Fibroblast of skin of right biceps (primary cell): ENCODE measurements at places on chromosomes 7 and 10.
A peak's percentile ranks its signal among the peaks of the same experiment; 100 is the strongest.

GRCh38 chr10:120508393-120508792 is 51.4 kb downstream of the PLPP4 start:
- peak; percentile 72 for DNase-seq

GRCh38 chr7:44188480-44189225 is 586 bp downstream of the GCK start:
- DNase-seq = no peak

- DNase-seq = peak; percentile 64
Measured at GRCh38 chr7:133854739-133855138, 272.4 kb upstream of the LRGUK start.

GRCh38 chr7:105585850-105586500 is 4.7 kb upstream of the EFCAB10 start:
- no peak for DNase-seq

- peak; percentile 3 for DNase-seq
Measured at GRCh38 chr7:146053492-146053891, 63.1 kb upstream of the CNTNAP2 start.

DNA sequence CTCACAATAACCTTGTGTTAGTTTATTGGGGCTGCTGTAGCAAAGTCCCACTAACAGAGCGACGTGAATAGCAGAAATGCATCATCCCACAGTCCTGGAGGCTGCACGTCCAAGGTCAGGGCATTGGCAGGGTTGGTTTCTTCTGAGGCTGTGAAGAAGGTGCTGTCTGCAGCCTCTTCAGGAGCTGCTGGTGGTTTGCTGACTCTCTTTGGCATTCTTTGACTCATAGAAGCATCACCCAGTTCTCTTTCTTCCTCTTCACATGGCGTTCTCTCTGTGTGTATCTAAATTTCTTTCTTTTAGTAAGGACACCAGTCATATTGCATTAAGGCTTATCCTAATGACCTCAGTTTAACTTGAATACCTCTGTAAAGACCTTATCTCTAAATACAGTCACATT is 428.4 kb upstream of the KLF6 start:
- no peak for DNase-seq

DNA sequence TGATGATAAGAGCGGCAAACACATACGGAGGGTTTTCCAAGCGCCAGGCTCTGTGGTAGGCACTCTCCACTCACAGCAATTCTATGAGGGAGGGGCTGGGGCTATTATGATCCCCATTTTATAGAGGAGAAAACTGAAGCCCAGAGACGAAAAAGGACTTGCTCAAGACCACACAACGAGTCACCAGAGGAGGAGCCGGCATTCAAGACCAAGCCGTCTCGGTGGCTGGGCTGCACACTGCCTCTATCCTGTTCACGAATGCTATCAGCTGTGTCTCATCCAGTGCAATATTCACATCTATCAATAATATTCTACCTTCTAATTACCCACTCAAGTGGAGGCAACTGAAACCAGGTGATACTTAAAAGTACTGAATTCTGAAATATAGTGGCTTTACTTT is 67.8 kb upstream of the NMT2 start:
- DNase-seq = peak; percentile 42

- no peak for DNase-seq
Measured at GRCh38 chr7:99755085-99755484, 20.1 kb upstream of the CYP3A7 start.

DNA sequence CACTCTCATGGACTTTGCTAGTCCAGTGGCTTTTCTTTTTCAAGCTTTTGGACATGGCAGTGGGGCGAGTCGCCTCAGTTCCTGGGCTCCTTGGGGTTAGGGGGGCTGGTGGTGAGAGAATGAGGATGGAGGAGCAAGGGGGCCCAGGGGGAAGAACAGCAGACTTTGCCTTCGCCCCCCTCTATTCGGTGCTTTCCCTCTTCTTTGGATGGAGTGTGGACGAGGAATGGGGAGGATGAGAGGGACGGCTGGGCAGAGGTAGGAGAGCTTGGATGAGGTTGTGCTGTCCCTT is 255 bp downstream of the MAGI2 start:
- no peak for DNase-seq

GRCh38 chr7:37832194-37832593 is 16.2 kb upstream of the NME8 start:
- no peak for DNase-seq

GRCh38 chr10:63057509-63057908 is 75.6 kb upstream of the NRBF2 start:
- DNase-seq = no peak

DNA sequence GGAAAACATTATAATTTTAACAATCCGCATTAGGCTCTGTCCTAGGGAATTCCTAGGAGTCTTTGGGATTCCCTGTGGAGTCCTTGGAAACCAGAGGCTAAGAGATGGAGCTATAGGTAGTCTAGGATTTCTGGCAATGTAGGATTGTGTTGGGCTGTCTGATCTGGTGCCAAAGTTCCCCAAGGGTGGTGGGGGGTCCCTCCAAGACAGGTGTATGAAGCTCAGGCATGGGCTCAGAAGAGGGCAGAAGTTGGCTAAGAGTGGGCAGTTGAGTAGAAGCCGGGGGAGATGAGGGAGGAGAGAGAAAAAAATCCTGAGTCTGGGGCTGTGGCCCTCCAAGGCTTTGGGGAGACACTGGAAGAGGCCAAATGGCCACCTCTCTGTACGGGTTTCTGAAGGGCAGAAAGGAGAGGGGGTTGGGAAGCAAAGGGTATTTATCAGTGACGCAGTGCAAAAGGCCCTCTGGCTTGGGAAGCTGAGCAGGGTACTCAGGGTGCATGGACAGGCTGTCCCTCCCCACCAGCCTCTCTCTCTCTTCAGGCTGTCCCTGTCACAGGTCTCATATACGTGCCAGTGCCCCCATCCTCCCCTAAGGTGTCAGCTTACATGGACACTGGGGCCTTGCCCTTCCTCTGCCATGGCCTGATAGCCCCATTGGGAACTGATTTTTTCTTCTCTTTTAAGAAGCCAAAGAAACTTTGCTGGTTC is 929 bp downstream of the HOXA6 start:
- DNase-seq = no peak

- no peak for DNase-seq
Measured at GRCh38 chr7:176381-176780, 16.0 kb upstream of the FAM20C start.

- DNase-seq = no peak
Measured at GRCh38 chr7:106783286-106783685, 81.8 kb upstream of the PIK3CG start.

DNA sequence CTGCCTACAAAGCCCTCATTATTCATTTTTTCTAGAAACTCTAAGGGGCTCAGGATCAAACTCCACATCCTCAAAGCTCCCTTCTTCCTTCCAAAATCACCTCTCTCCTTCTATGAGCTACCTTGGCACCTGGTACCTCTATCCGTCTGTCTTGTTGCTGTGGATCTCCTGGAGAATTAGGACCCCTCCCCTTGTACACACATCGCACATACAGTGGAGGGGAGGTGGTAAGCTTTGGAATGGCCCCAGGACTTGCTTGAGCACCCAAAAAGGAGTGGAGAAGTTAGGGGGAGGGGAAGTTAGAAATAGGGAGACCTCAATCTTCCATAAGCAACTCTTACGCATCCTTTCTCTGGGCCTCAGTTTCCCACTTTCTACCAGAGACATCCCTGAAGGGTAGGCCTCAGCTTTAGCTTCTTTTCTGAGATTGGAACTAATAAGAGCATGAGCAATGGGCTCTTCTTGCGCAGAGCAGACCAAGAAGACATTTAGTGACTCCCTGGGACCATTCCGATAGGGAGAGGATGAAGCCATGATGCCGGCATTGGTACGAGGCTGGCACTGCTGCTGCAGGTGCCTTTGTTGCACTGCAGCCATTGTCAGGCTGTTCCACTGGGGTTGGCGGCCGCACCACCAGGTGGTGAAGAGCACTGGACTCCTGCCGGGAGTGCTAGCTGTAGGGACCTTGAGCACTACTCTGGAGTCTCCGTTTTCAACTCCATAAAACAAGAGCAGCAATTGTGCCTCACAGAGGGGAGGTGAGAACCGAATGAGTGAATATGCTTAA is 4.5 kb downstream of the CYP26C1 start:
- DNase-seq = no peak

DNA sequence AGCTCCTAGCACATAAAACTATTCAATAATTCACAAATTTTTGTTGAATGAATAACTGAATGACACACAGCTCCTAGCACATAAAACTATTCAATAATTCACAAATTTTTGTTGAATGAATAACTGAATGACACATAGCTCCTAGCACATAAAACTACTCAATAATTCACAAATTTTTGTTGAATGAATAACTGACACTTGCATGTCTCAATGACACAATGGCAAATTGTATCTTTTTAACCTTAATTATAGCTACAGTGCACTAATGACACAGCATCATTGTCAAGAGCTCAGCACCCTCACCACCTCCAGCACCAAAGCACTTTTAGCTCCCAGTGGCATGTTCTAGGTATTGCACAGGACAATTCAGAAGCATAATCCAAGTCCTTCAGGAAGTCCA is 131.6 kb downstream of the PDE1C start:
- DNase-seq = peak; percentile 75

DNA sequence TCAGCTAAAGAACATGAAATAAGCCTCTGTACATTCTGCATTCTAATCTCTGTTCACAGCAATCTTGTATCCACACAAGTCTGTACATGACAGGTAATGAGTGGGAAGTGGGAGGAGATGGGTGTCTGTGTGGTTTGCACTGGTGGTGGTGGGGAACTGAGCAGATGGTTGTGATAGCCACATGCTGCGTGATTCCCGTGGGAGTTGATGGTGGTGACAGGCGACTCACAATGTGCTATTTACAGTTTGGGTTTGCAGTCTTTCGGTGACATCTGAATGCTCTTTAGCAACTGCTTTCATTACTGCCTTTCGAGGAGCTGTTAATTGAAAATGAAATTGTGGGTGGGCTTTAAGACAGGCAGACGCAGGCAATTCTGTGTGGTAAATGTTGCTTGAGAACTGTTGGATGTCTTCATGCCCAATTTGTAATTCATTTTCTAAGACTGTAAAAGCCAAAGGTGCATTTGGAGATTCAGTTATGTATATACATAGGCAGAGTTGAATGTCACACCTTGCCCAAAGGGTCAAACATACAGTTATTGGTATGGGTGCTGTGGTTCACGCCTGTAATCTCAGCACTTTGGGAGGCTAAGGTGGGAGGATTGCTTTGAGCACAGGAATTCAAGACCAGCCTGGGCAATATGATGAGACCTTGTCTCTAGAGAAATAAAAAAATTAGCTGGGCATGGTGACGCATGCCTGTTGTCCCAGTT is 308.2 kb downstream of the AUTS2 start:
- peak; percentile 45 for DNase-seq

GRCh38 chr10:12372846-12373245 is 23.5 kb downstream of the CAMK1D start:
- DNase-seq = no peak

DNA sequence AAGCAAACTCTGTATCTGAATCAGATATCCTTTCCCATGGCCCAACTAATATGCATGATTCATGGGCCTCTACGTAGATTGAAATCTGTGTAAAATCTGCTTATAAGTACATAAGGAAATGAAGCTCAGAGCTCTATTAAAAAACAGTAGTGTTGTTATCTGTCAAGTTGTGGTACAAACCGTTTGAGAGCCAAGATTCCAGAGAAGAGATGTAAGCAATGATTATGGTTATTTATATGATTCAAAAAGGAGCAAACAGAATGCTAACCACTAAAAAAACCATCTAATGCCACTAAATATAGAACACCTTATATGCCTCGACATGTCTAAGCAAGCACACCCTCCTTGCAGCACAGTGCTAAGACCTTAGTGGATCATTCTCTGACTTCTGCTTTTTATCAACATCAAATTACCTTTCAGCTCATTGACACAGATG is 26.6 kb downstream of the RPP38 start:
- peak; percentile 76 for DNase-seq

GRCh38 chr7:138188290-138188858 is 112.1 kb downstream of the AKR1D1 start:
- DNase-seq = no peak

DNA sequence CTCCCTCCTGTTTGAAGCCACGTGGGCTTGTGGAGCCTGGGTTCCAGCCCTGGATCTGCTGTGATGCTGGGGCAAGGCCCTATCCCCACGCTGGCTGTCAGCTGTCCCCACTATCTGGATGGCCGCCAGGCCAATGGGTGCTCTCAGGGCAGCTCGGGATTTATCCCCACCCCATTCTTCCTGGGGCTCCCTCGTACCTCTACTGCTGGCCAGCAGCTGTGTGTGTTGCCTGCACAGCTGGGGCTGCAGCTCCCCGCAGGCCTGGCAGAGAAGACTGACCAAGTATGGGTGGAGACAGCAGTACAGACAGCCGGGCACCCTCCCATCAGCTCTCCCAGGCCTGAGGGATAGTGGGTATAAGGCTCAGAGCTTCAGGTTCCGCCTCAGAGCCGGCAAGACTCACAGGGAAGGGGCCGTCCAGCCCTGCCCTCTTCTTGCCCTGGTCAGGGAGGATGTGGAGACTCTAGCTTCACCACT is 13.6 kb downstream of the CLIP2 start:
- DNase-seq = no peak

DNA sequence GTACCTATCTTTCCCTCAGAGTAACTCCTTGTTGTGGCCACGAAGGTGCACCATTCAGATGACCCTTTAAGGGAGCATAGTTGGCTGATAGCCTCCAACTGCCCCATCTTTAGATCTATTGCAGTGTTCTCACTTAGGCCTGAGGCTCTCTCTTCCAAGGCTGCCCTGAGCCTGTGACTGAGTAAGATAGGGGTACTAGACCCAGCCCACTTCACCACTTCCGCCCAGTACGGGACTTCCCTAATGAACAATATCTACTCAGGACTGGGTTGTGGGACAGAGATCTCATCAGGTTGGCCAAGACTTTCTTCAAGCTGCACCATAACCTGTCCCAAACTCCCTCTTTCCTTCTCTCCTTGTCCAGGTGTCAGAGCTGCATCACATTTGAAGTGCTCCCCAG is 5.7 kb upstream of the GNAI1 start:
- DNase-seq = no peak

DNA sequence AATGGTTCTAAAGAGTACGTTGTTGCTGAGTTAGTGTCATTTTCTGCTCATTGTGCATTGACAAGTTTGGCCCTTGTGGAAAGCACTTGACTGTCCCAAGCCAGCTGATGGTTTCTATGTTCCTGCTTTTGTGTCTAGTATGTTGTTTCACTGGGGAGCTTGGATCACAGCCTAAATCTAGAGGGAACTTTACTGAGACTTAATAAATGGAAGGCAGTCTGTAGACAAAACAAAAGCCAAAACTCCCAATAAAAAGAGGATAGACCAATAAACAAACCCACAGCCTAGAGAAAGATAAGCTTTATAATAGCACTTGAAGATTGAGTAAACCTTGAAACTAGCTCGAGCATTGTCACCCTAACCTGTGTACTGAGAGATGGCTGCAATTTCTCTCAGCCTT is 196.8 kb downstream of the ADRA2A start:
- DNase-seq = no peak

DNA sequence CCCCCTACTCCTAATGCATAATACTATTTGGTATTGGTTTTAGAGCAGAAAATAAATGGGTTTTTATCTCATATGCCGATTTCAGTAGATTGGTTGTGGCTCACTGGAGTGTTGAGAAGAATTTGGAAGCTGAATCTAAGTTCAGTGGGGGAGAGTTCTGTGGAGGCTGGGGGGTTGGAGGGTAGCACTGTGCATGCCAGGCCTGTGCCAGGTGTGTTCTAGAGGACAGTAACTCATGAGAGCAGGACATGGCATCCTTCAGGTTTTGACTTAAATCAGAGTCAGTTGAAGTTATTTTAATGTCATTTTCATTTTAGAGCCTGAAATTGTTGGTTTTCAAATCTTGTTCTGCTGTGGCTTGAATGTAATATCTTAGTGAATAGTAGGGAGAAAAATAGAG is 79.5 kb downstream of the EEPD1 start:
- DNase-seq = no peak

- DNase-seq = peak; percentile 16
Measured at GRCh38 chr7:91287371-91288084, 23.3 kb downstream of the FZD1 start.

- no peak for DNase-seq
Measured at GRCh38 chr7:44310221-44310848, 15.1 kb downstream of the CAMK2B start.
